ENCODE measurements at places on chromosomes 6 and 20. TPM values are rescaled to one million over a fixed set of nuclear protein-coding genes. Genes with fewer than 3 reads are reported as not detected.
A peak's percentile ranks its signal among the peaks of the same experiment; 100 is the strongest.

DNA sequence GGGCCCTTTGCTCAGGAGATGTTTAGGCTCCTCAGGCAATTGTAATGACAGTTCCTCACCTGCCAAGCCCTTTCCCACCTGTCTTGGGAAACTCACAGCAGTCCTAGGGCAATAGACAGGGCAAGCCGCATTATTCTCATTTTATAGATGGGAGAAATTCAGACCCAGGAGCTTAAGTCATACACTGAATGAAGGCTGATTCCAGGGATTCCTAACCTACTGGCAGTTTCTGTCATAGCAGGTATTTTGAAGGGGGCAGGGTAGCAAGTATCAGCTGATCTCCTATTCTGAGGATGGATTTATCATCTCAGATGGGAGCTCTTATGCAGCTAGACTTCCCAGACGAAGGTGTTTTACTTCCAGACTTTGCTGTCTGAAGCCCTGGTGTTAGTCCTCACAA, 61.4 kb upstream of the MYL9 start:
- DNase-seq: no peak

DNA sequence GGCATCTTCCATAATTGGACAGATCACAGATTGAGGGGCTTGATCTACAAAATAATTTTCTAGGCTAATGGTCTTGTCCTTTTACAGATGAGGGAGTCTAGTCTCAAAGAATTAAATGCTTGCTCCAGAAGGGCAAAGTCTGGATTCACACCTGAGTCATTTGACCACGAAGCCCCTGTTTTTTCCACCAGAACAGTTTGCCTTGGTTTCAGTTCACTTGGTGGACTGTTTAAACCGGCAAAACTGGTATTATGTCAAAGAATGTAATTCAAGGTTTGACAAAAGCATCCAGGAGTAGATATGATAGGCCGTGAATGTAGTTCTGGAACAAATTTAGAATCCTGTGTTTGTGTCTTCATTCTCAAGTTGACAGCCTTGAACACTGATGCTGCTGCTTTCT, 3.3 kb downstream of the MYO6 start:
- no peak for DNase-seq

GRCh38 chr20:41370176-41370575, 3.6 kb upstream of the EMILIN3 start:
- no peak for DNase-seq

DNA sequence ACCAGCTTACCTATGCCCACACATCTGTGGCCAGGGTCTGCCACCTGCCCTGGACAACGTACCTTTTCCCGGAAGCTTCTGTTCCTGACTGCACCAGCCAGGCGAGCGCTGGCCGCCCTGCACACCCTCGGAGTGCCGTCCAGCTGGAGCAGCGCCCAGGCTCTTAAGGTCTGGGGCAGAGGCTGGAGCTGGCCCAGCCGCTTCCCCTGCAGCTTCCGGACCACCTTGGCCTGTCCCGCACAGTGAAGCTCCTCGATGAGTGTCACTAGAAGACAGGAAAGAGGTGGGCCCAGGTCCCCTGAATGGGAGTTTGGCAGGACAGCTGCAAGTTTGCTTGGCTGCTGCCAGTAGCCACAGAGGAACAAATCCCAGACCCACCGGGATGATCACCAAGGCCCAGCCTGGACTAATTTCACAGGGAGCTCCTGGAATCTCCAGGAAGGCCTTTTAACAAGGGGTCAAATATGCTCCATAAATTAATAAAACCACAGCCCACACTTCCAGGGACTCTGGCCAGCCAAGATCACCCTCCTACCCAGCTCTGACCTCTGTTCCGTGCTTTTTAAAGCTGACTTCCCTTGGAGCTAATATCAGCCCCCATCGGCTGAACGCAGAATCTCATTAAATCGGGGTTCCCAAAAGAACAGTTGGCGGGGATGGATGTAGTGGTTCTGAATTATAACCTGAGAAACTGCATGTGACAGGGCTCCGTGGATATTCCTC, 82.3 kb downstream of the PTPN1 start:
- no peak for DNase-seq

GRCh38 chr20:13868331-13868730, 83.5 kb downstream of the NDUFAF5 start:
- DNase-seq: no peak

DNA sequence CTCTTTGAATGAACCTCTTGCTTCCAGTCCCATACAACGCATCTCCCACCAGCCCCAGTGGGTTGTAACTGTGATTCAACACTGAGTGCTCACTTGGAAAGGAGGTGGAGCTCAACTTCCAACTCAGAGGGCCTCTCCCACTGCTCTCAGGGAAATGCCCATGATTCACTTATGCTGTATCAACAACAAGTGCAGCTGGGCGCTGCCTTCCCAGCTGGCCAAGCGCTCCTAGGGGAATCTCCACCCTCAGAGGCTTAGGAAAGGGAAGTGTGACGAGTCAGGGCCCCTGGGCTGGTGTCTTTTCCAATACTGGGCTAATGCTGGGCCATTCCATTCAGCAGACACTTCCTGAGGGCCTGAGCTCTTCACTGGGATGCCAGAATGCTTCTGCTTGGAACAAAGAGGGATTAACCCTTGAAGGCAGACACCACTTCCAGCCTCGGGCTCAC, 8.1 kb upstream of the OCSTAMP start:
- DNase-seq: no peak

C2 gene
- 4.0 TPM for total RNA-seq

- DNase-seq: no peak
These were observed 53.5 kb upstream of the PTPN1 start for GRCh38 chr20:50456452-50457324.

- no peak for DNase-seq
These were observed 72.4 kb downstream of the TRDN start for GRCh38 chr6:123564361-123564760.

DNA sequence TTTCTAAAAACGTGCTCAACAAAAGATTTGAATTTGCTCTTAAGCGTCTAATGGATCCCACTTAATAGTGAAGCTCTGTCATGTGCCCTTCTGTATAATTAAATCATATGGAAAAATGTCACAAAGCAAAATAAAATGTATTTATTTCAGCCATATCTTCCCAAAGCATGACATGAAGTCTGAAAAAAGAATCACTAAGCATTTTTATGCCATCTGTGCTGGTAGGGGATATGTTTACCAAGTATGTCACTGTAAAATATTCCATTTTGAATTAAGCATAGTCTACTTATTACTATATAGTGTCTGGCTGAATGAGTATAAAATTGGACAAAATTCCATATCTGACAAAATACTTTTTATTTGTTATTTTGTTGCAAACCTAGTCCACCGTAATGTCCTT, 248.0 kb upstream of the QKI start:
- DNase-seq: no peak

DNA sequence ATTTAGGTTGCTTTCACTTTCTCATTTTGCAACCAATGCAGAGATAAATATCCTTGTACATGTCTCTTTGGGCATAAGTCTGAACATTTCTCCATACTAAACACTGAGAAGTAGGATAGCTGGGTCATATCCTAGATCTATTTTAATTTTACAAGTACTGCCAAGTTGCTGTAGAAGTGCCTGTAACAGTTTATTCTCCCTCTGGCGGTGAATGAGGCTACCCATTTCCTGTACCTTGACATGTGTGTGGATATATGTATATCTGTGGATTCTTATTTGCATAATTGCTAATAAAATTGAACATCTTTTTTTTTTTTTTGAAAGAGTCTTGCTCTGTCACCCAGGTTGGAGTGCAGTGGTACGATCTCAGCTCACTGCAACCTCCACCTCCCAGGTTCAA, 48.0 kb upstream of the PNRC1 start:
- no peak for DNase-seq

PROKR2 gene
- not detected for total RNA-seq

- DNase-seq: no peak
These were observed 138.9 kb downstream of the TENT5A start for GRCh38 chr6:81613606-81614005.

GRCh38 chr6:43334466-43335095, 26.0 kb upstream of the CRIP3 start:
- peak; percentile 23 for DNase-seq

All from urinary bladder (tissue), 4 donors.